ENCODE measurements at places on chromosomes 11 and 22.

GRCh38 chr11:2566223-2567025, 121.6 kb downstream of the KCNQ1 start:
- no peak for DNase-seq

- DNase-seq = no peak
Observed at GRCh38 chr22:44632541-44633396, 69.2 kb upstream of the PRR5 start.

DNA sequence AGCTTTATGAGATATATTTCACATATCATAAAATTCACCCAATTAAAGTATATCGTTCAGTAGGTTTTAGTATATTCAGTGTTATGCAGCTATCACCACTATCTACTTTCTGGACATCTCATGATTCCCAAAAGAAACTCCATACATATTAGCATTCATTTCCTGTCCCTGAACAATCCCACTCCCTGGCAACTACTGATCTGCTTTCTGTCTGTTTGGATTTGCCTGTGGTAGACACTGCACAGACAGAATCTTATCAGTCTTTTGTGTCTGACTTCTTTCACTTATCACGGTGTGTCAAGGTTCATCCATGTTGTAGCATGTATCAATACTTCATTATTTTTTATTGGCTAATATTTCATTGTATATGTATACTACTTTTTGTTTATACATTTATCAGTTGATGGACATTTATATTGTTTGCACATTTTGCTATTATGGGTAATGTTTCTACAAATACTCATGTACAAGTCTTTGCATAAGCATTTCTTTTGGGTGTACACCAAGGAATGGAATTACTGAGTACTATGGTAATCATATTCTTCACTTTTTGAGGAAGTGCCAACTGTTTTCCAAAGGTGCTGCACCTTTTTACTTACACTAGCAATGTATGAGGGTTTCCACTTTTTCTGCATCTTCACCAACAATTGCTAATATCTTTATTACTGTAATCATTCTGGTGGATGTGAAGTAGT, 373.9 kb downstream of the AASDHPPT start:
- DNase-seq = no peak

DNA sequence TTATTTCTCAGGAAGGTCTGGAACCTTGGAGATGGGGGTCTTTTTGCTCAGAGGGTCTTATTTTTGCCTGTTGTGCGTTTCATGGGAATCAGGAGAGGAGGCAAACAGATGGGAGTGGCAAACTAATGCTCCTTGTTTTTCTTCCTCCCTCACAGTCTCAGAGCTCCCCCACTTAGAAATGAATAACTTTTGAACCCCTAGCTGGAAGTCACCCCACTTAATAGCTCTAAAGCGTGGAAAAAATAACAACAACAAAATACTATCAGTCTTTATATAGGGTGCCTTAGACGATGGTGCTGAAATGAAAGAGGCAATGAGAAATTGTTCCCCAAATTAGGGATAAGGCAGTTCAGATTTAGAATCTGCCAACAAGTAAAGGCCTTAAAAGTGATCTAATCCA, 76.8 kb upstream of the BDNF start:
- DNase-seq = no peak

DNA sequence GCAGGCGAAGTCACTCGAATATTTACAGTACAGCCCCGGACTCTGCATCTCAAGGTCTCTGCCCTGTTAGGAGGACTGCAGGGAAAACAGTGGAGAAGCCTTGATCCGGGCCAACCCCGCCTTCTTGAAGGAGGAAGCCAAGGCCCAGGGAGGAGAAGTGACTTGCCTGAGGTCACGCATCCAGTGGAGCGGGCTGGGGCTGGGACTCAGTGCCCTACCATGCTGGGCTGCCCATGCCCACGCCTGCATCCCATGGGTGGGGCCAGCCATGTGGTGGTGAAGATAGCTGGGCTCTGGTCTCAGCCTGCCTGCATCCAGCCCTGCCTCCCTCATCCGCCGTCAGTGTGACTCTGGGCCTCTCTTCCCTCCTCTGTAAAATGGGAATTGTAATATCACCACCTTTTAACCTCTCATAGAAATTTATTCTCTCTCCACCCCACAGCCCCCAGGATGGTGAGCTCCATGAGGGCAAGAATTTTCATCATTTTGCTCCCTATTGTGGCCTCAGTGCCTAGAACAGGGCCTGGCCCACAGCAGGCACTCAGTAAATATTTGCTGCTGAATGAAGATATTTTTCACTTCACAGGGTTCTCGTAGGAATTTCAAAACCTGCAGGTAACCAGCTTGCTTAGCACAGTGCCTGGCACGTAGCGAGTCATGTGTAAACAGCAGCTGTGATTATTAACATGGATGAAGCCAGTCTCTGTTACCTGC, 57.3 kb downstream of the OTOG start:
- DNase-seq = no peak

DNA sequence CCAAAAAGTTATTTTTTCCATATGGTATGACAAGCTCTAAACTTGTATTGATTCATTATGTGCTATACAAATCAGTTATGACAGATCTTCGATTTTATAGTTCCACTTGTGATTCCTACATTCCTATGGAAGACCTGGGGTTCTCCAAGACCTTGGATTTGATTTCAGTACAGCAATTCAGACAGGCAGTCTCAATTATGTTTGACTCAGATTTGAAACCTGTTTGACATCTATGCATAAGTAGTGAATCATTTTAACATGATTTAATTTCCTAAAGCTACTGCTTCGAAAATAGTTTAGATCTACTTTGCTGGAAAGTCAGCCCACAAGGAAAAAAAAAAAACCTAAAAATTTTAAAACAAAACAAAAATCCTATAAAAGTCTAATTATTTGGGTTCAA, 820.4 kb downstream of the LUZP2 start:
- DNase-seq = no peak

DNA sequence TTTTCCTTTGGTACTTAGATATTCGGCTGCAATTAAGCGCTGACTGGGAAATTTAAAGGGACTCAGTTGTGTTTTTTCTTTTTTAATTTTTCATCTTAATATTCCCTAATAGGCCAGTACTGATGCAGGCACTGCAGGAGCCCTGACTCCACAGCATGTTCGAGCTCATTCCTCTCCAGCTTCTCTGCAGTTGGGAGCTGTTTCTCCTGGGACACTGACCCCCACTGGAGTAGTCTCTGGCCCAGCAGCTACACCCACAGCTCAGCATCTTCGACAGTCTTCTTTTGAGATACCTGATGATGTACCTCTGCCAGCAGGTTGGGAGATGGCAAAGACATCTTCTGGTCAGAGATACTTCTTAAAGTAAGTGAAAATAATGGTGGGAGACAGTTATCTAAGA, 3.8 kb downstream of the YAP1 start:
- DNase-seq = no peak

- no peak for DNase-seq
Observed at GRCh38 chr11:112540261-112540660, 279.6 kb upstream of the PLET1 start.

All from HEK293T (cell line).